ENCODE measurements at places on chromosomes 1 and 21.

DNA sequence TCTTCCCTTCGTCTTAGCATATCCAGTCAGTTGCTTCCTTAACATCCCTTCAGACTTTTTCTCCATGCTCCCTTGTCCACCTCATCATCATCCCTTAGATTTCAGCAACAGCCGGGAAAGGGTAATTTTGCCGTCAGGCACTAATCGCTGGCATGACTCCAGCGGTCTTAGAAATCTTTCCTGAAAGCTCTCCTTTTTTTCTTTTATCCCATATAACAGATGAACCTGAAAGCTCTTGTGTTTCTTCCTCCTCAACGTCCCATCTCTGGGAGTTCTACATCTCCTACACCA lies 10.4 kb upstream of the BOLA1 start:
- DNase-seq: no peak

- DNase-seq: no peak
Measured at GRCh38 chr1:230745071-230745470, 2.1 kb upstream of the CAPN9 start.

DNA sequence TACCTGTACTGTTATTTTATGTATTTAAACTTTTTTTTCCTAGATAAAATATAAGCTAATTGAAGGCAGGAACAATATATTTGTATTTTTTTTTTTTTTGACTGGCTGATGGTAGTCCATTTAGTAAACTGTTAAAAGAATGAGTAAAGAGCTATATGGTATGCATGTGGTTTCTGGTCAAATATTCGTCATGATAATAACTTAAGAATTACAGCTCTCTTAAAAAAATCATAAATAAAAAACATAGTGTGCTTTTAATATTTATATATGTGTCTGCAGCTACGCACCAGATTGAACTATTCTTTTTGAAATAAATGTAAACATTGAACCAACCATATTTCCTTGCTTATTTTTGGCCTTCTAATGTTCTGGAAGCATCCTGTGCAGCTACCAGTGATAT lies 272.3 kb upstream of the C1orf105 start:
- DNase-seq: no peak

DNA sequence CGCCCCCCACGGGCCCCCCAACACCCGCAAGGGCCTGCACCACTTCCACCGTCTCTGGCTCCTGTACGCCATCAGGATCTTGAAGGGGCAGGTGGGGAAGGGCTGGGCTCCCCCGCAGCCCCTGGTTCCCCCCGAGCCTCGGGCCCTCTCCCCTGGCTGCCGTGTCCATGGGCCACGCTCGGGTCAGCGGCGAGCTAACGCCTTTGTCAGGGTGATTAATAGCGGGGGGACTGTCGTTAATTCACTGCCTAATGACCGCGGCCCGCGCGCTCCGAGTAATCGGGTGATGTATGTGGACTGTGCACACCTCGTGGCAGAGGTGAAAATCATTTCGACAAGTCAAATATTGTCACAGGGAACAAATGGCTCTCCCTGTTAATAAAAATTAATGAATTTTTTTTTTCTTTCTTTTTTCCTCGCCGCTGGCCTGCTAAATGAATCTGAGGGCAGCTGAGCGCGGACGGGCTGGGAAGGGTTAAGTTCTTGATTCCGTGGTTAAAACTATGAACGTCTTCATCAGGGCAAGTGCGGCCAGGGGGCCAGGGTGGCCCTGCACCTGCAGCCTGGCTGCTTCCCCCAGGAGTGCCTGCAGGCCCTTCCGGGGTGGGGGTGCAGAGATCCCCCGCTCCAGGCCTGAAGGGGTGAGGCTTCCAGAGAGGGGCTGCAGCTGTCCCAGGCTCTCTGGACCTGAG lies 100.8 kb downstream of the PRDM16 start:
- DNase-seq: no peak

- DNase-seq: no peak
Measured at GRCh38 chr1:42742617-42743316, 2.7 kb upstream of the CLDN19 start.

Data from hippocampal formation (tissue), 2 donors.